Aorta (tissue), 5 donors: ENCODE measurements at places on chromosomes 3 and 15. TPM values are rescaled to one million over a fixed set of nuclear protein-coding genes. Genes with fewer than 3 reads are reported as not detected.

GRCh38 chr3:72460205-72461174 lies 387.8 kb downstream of the SHQ1 start:
- DNase-seq: no peak

DNA sequence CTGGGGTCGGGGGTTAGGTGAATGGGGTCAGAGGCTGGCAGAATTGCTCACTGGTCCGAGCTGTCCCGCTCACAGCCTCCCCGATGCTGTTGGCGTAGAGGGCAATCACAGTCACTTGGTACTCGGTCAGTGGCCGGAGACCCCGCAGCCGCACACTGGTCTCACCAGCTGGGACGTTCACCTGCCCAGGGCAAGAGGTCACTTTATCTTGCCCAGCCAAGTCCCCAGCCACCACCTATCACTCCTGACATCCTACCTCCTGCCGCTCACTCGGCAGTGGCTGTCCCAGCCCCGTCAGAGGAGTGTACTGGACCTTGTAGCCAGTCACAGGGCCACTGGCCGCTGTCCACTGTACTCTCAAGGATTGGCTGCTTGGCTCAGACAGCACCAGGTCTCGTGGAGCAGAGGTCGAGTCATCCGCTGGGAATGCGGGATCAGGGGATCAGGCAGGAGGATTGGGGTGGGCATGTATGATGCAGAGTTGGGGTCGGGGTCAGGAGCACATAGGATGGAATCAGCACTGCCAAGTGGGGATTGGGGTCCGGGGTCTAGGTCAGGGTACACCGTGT lies 2.5 kb downstream of the COL7A1 start:
- DNase-seq: no peak

DNA sequence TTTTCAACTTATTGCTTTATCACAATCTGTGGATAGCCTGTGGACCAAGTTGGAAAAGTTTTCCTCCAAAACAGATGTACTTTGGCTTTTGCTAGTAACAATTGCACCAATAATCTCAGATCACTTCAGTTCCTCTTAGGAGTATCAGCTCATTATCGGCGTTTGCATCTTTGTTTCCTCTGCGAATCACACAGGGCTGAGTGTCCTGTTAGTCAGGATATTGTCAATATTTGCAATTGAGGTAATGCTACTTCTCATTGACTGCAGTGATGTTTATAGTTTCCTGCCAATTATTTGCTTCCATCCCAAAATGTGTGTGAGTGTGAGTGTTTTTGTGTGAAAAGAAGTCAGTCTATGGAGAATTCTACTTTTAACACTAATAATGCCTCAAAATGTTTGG lies 545.0 kb downstream of the SI start:
- DNase-seq: no peak

DNA sequence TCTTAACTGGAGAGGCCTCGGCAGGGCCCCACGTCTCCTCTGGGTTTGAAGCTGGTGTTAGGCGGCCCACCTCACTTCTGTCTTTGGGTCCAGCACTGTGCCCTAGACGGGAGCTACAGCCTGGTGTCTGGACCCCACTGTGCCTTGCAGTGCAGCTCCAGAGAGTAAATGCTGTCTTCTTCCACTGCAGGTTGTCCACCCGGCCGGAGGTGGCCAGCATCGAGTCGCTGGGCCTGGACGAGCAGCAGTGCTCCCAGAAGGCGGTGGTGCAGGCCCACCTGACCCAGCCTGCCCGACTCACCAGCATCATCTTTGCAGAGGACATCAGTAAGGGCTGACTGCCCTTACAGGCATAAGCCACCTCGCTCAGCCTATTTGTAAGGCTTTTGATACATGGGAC lies 53.1 kb upstream of the TAMM41 start:
- DNase-seq: no peak

DNA sequence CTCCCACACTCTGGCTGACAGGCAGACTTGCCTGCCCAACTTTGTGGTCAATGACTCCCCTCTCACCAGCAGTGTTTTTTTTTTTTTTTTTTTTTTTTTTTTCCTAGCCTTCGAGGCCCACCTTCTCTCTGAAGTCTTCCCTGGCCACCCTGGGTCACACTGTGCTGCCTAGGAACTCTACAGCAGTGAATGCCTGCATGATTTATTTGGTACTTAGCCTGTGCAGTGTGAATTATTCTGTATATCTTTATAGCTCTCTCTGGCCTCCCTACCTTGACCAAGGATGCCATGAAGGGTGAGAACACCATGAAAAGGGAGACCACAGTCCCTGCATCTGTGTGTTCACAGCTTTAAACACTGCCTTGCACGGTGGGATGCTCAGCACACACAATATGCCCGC lies 141.6 kb downstream of the CLSTN2 start:
- no peak for DNase-seq

Gene SEMA3G
- total RNA-seq: 12.5 TPM

DNA sequence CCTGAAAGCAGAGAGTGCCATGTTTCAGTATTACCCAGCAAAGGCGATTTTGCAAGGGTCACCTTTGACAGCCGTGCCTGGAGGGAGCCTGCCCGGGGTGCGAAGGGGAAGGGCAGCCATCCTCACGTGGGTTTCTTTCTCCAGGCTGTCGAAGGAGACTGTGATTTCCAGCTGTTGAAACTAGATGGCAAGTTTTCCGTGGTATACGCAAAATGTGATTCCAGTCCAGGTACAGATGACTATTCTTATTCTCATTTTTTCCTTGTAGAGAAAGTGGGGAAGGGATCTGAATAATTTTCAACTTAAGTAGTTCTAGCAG lies 3.4 kb downstream of the AHSG start:
- DNase-seq: no peak

- no peak for DNase-seq
Observed at GRCh38 chr3:57011022-57011421, 49.4 kb upstream of the SPATA12 start.

Gene HTD2
- total RNA-seq: 7.8 TPM

DNA sequence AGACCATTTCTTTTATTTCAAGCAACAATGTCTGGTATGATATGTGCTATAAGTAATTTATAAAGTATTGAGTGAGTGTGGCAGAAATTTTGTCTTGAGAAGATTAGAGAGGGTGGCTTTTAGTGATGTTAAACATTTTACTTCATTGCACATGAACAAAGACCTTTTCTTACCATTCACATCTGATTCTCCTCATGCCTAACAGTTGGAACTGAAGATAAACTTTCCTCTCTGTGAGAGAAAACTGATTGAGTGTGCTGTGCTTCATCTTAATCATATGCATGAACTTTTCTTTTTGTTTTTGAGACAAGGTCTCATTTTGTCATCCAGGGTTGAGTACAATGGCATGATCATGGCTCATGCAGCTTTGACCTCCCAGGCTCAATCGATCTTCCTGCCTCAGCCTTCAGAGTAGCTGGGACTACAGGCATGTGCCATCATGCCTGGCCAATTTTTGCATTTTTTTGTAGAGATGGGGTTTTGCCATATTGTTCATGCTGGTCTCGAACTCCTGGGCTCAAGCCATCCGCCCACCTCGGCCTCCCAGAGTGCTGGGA lies 377.7 kb upstream of the GOLIM4 start:
- no peak for DNase-seq

GRCh38 chr15:36667296-36667695 lies 87.9 kb downstream of the CDIN1 start:
- DNase-seq: no peak

GRCh38 chr15:96418146-96418545 lies 87.6 kb downstream of the NR2F2 start:
- DNase-seq: no peak

Gene SOX14
- total RNA-seq: not detected

Gene ACKR2
- 7.8 TPM for total RNA-seq

Gene TRPM7
- total RNA-seq: 41.0 TPM

Gene FOXB1
- total RNA-seq: not detected

Gene CGNL1
- total RNA-seq: 19.4 TPM

- no peak for DNase-seq
Observed at GRCh38 chr3:39474126-39474515, 6.6 kb downstream of the MOBP start.

- DNase-seq: no peak
Observed at GRCh38 chr3:129415378-129415777, 13.1 kb downstream of the EFCAB12 start.

Gene ACTC1
- 2,067 TPM for total RNA-seq

DNA sequence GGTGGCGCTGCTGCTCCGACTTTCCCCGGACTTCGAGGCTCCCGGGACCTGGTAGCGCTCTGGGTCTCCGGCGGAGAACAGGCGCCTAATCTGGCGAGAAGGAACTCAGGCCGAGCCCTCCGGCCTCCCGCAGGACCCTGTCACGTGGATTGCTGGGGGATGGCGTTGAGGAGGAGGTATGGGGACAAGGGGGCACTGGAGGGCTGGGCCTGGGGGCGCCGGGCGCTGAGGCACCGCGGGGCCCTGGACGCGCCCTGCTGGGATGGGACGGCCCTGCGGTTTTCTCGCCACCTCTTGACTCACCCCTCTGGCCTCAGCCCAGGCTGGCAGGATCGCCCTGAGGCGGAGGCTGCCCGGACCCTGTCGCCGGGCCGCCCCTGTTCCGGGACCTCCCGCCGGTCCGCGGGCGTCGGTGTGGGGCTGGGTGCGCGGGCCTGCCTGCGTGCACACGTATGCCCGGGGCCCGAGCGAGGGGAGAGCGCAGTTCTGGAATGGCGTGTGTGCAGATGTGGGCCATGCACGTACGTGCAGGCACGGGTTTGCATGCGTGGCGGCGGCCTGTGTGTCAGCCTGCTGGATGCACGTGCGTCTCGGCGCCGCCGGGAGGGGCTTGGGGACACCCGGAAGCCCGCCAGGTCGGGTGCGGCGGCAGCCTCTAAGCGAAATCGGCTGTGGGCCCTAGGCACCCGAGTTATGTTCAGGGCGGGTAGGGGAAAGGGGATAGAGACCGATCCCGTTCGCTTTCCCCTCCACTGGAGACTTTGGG lies 752 bp downstream of the C15orf39 start:
- peak; percentile 88 for DNase-seq

DNA sequence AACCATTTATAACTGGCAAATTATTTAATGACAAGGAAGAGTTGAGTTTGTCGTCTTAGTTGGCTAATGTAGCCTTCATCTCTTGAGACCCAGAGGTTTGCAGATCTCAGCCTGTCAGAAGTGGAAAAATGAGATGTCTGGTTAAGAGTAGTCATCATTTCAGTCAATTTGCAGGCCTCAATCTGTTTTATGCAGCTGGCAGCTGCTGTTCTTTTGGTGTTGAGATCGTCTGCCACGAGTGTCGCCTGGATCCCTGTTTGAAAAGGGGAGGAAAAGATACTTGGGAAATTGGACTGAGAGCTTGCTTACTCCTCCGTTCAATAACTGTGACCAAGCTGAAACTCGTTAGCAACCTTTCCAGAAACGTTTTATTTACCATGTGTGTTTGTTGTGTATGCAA lies 2.3 kb downstream of the PHLDB2 start:
- DNase-seq: no peak

DNA sequence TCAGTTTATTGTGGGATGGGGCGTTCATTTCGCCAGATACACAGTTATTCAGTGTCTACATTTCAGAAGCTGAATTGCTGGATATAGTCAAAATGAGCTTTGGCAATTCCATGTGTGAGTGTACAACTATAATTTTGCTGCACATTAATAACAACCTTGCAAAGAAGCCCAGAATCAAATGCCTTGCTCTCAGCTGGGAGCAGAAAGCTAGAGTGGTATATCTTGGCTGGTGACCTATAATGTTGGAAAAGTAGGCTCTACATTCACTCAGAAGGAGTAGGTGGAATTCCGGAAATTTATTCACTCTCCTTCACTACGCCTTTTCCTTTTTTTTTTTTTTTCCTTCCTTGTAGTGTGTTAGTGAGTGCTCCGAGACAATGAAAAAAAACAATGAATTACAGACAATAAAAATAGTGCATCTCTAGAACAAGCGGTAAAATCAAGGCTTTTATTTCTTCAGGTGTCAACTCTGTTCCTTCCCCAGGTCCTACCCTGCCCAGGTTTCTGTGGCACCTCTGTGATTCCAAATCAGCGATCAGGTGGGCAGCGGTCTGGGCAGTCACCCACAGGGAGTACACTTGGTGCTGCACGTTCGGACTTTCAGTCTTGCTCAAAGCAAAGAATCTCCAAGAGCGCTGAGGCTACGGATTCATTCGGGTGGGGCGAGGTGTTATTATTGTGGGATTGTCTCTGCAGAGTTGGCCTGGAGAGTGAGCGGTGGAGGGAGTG lies 910 bp upstream of the ARPP21 start:
- DNase-seq: no peak

DNA sequence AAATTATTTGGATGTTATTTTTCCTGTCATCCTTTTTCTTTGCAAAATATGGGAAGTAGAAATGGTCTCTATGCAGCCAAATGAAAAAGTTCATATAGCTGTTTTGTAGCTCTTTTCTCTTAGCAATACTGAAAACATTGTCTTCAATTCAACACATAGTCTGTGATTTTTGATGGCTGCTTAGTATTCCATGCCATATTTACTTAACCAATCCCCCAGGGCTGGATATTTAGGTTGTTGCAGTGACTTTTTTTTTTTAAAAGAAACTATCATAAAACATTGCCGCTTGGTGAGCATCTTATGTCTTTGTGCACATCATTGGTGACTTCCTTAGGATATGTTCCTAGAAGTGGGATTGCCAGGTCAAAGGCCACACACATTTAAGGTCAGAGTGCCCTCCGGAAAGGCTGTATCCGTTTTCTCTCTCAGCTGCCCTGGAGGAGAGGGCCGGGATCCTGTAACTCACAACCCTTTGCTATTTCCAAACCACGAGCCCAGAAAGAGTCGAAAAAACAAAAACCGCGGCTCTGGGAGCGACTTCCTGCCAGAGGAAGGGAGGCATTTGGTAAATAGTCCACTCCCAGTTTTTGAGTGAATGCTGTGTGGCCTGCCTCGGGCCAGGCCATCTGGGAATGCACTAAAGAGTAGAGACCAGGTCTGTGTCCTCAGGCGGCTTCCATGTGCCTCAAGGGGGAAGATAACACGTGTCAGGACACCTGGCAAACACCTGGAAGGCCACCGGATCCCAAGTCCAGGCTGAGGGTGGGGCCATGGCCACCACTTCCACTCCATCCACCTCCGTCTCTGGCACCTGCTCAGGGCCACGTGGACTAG lies 41.9 kb downstream of the SMAD6 start:
- no peak for DNase-seq

GRCh38 chr3:94234177-94234788 lies 171.4 kb downstream of the NSUN3 start:
- no peak for DNase-seq

Gene SLC12A1
- 0.81 TPM for total RNA-seq

Gene LRRIQ4
- total RNA-seq: not detected

DNA sequence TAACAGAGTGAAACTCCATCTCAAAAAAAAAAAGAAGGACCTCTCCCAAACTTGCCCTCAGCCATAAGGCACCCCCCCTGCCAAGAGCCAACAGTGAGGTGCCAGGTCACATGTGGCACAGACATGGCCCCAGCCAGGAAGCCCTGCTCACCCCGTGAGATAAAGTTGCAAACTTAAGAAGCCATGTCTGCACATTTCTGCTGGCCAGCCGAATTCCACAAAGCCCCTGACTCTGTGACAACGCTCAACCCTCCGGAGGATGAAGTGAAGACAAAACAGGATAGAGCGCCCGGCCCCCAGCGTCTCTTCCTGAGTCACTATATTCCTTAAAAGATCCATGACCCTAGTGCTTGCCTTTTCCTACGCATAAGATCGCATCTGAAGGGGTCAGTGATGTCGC lies 188.1 kb downstream of the XXYLT1 start:
- peak; percentile 27 for DNase-seq

GRCh38 chr15:101307897-101308603 lies 13.0 kb upstream of the SNRPA1 start:
- DNase-seq: no peak

- no peak for DNase-seq
Observed at GRCh38 chr3:31976302-31976701, 4.8 kb downstream of the OSBPL10 start.

- DNase-seq: no peak
Observed at GRCh38 chr3:127427156-127427555, 139.3 kb upstream of the PRR20G start.
